ENCODE measurements at places on chromosomes 12 and 14. TPM values are rescaled to one million over a fixed set of nuclear protein-coding genes. Genes with fewer than 3 reads are reported as not detected.

Gene PCK2
- 35.4 TPM for total RNA-seq

Gene SLC39A2
- total RNA-seq: not detected

Gene GALNT8
- 0.29 TPM for total RNA-seq

Gene EGLN3
- 0.29 TPM for total RNA-seq

Gene KRT78
- not detected for total RNA-seq

Gene AICDA
- not detected for total RNA-seq

Gene OTOGL
- total RNA-seq: under 0.01 TPM

Gene SLC6A13
- total RNA-seq: 0.17 TPM

Gene DACT1
- 6.4 TPM for total RNA-seq

Gene BBS10
- total RNA-seq: 19.0 TPM

Gene IFT43
- 40.6 TPM for total RNA-seq

Gene NELL2
- total RNA-seq: not detected

Gene RNU4-1
- total RNA-seq: under 0.01 TPM

Gene SETD3
- total RNA-seq: 42.5 TPM

Gene LRFN5
- total RNA-seq: 4.9 TPM

Gene CCDC177
- under 0.01 TPM for total RNA-seq

Gene ARHGAP9
- total RNA-seq: not detected

Gene CLEC4C
- total RNA-seq: not detected

Gene DNAI7
- 0.17 TPM for total RNA-seq

Gene FGF6
- total RNA-seq: not detected

Gene SPIC
- total RNA-seq: not detected

Gene SMIM10L1
- total RNA-seq: 6.0 TPM

Gene LMO3
- 2.0 TPM for total RNA-seq

Gene GDF3
- total RNA-seq: not detected

Gene CLBA1
- total RNA-seq: 9.8 TPM

Gene CD4
- total RNA-seq: 0.15 TPM

Gene TCL1B
- not detected for total RNA-seq

Gene SLC25A3
- total RNA-seq: 928 TPM

Gene GPRC5A
- total RNA-seq: 3.1 TPM

Gene CMA1
- not detected for total RNA-seq

Gene NRXN3
- total RNA-seq: under 0.01 TPM

Gene TUNAR
- not detected for total RNA-seq

Gene SRRM4
- under 0.01 TPM for total RNA-seq

Gene POTEG
- total RNA-seq: not detected

Gene FAM186B
- total RNA-seq: 0.99 TPM

Gene LTBR
- total RNA-seq: 59.1 TPM

Gene AKAP3
- total RNA-seq: 2.6 TPM

Gene DCAF11
- 88.2 TPM for total RNA-seq

Gene TROAP
- 11.9 TPM for total RNA-seq

Gene FERMT2
- total RNA-seq: 94.3 TPM

Gene CPM
- total RNA-seq: 91.2 TPM

Gene PLA2G1B
- total RNA-seq: not detected

Gene IFNG-AS1
- total RNA-seq: not detected
